Right lung (tissue), 10 donors: ENCODE measurements at places on chromosomes 12 and 14. TPM values are rescaled to one million over a fixed set of nuclear protein-coding genes. Genes with fewer than 3 reads are reported as not detected.

The IL23A gene
- polyA plus RNA-seq = 1.1 TPM

The TSPAN19 gene
- 2.9 TPM for polyA plus RNA-seq

The LRRC10 gene
- polyA plus RNA-seq = not detected

The GPR84 gene
- 0.18 TPM for polyA plus RNA-seq

The TBX3 gene
- polyA plus RNA-seq = 77.7 TPM

The CISTR gene
- not detected for polyA plus RNA-seq

DNA sequence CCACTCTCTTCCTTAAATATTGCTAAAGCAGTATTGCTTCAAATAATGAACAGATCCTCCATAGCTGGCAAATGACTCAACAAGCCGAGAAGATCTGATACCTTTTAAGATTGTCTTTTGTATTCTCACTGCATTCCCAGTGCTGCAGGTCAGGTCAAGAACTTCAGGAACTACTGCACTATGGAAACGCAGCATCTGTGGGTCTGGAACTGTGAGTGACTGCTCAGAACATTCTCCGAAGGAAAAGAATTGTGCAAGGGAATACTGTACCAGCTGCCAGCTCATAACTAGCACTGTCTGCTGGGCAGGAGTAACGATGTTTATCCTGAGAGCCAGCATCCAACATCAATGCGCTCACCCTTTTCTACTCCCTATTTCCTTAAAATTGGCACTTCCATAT lies 348.0 kb upstream of the SOX5 start:
- no peak for DNase-seq

DNA sequence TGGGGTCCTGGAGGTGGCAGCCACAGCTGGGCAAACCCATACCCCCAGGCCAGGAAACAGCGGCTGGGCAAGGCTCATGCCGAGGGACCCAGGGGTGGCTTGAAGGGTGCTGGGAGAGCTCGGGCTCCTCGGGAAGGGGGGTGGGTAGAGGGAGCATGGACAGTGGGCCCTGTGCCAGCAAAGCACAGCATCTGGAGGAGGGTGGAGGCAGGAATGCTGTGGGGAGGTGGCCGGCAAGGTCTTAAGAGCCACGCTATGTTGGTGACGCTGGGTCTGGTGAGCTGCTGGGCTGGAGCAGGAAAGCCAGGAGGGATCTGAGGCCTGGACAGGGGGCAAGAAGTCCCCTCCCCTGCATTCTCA lies 48.2 kb upstream of the DLK1 start:
- no peak for DNase-seq

DNA sequence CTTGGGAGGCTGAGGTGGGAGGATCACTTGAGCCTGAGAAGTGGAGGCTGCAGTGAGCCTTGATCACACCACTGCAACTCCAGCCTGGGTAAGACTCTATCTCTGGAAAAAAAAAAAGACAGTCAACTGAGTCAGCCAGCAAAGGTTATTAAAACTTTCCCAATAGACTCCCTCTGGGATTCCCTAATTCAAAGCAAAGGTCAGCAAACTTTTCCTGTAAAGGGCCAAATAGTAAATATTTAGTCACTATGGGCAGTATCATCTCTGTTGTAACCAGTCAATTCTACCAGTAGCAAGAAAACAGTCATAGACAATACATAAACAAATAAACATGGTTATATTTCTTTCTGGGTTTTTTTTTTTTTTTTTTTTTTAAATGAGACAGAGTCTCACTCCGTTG lies 122.5 kb downstream of the IPO8 start:
- no peak for DNase-seq

DNA sequence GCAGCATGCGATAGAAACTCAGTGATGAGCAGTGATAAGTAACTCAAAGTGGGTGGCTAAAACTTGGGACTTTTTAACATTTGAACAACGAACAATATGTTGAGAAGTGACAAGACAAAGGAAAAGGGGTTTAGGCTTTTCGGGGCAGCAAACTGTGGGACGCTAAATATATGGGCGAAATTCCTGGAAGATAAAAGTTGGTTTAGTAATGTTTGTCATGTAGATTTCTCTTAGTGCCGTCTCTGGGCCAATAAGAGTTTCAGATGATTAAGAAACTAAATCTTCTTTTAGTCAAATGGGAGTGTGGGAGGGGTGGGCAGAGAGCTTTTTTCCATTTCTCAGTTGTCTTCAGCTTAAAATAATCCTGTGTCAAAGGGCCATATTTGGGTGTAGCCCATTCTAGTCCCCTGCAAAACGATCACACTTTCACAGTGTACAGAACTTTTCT lies 41.7 kb upstream of the FUT8 start:
- no peak for DNase-seq

- DNase-seq = no peak
These were observed 202.9 kb downstream of the AKAP6 start for GRCh38 chr14:32531942-32532515.

- DNase-seq = no peak
These were observed 175.7 kb downstream of the CACNA1C start for GRCh38 chr12:2228535-2228934.

DNA sequence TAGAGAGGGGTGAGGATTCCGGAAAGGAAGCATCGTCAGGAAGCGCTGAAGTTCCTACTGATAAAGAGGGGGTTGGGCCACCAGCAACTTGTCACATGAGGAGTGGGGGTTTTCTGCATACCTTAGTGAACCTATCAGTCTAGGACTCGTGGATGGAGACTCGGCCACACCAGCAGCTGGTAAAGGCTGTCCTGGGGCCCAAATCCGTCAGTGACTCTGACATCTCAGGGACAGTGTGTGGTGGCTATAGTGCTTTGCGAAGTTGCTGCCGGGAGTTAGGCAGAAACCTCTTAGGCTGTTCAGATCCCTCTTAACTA lies 16.4 kb downstream of the RNASE2 start:
- DNase-seq = no peak

DNA sequence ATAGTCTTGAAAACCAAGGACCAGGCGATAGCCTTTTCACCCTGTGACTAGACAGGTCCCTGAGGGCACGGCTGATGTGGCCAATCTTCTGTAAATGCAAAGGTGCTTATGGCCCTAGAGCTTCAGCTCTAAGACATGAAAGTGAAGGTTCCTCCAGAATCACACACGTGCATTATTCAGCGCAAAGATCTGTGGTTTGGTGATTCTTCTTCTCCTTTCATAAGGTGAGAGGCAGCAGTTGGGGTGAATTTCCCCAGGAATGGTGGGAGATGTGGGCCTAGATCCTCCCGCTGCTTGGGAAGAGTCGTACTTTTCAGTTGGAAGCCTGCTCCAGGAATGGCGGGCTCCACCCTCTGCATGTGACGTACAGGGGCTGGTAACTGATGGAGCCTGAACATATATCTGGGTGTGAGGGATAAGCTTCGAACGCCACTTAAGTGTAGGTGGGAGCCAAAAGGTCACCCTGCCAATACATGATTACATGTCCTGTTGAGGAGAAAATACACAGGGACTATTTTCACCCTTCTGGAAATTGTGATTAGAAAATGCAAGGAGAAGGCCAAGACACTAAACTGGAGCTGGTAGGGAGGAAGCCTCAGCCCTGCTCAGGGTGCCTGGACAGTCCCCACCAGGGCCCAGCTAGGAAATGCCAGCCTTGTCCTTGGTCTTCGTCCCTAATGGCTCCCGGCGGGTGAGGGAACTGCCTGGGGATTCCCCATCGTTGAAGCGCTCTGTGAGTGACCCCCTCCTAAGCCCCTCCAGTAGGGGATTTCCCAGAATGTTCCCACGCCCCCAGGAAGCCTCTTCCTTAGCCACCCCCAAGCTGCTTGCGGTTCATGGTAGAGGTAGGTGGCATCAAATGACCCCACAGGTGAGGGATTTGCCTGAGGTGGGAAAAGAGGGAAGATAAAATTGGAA lies 17.6 kb downstream of the BATF start:
- DNase-seq = no peak

GRCh38 chr14:67653651-67654280 lies 20.7 kb downstream of the VTI1B start:
- DNase-seq = no peak

DNA sequence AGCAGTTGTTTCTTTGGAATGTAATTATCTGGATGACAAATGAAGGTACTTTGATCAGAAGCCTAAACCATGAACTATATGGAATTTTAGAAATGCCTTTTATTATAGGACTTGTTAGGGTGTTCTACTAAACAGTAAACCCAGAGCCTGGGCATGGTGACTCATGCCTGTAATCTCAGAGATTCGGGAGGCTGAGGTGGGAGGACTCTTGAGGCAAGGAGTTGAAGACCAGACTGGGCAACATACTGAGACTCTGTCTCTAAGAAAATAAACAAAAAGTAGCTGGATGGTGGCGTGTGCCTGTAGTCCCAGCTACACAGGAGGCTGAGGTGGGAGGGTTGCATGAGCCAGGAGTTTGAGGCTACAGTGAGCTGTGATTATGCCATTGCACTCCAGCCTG lies 23.9 kb downstream of the PALS1 start:
- no peak for DNase-seq

GRCh38 chr12:45794422-45794821 lies 64.9 kb downstream of the ARID2 start:
- DNase-seq = no peak

DNA sequence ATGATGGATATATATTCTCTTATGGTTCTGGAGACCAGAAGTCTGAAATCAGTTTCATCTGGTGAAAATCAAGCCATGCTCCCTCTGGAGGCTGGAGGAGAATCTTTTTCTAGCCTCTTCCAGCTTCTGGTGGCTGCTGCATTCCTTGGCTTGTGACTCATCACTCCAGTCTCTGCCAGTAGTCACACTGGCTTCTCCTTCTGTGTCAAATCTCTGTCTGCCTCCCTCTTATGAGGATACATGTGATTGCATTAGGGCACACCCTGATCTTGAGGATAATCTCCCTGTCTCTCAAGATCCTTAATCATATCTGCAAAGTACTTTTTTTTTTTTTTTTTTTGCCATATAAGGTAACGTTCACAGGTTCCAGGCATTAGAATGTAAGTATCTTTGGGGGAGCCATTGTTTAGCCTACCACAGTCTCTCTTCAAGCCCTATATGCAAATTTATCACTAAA lies 17.7 kb downstream of the DNAL1 start:
- no peak for DNase-seq
